ENCODE measurements at places on chromosomes 2 and 18.

DNA sequence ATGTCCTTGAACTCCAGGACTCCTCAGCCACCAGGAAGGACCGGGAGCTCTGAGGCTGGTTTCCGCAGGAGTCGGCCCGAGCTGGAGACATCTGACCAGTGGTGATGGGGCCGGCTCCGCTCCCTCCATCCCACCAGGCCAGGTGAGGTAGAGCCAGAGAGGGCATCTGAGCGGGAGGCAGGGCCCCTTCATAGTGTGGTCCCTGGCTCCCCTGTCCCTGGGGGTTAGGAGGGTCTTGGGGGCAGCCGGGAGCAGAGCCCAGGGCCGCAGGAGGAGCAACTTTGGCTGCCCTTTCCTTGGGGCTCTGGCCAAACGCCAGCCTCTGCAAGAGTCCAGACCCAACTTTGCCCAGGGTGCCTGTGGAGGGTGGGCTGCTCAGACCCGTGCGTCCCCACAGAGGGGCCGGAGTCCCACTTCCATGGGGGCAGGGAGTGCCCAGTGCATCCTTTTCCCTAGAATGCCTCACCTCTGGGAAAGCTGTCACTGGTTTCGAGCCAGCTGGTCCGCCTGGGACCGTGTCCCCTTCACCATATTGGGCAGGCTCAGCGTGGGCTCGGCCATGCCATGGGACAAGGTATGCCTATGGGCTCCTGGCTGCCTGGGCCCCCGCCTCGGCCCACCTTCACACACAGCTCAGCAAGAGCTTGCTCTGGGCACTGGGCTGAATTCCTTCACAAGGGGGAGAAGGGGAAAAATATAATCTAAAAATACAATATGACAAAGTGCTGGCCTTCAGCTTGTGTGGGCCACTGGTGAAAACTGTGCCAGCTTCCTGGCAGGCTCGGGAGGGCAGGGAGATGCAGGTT lies 148.6 kb downstream of the TWIST2 start:
- H3K27me3 ChIP-seq, result peaks cover 71% of the 10 kb centered on the region
- no peak overlapping the region for H3K27ac ChIP-seq
- H3K36me3 ChIP-seq, result no peaks in the 10 kb centered on the region
- no peak for DNase-seq

- H3K36me3 ChIP-seq, result no peaks in the 10 kb centered on the region
- no peak overlapping the region for H3K4me3 ChIP-seq
- no peak for DNase-seq
- H3K27ac ChIP-seq, result no peak overlapping the region
- H3K27me3 ChIP-seq, result no peaks in the 10 kb centered on the region
- H3K4me1 ChIP-seq, result no peaks in the 10 kb centered on the region
Measured at GRCh38 chr2:205024822-205025518, 479.7 kb downstream of the PARD3B start.

DNA sequence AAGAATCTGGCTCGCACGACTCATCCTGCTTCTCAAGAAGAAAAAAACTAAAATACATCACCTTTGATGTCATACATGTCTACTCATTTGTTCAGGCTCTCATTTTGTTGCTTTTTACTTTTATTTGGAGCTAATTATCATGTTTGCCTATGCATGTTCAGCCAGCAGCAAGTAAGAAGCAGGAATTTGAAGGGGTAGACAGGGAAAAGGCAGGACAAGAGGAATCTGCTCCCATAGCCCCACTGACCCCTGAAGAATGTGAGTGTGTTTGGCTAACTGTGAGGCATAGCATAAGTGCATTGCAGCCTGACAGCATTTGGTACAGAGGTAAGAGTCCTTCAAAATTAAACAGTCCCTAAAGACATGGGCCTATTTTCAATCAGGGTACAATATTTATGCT lies 72.7 kb downstream of the NYAP2 start:
- no peak overlapping the region for H3K4me3 ChIP-seq
- H3K36me3 ChIP-seq, result no peaks in the 10 kb centered on the region
- H3K27me3 ChIP-seq, result peaks cover under 1% of the 10 kb centered on the region
- DNase-seq, result no peak
- H3K27ac ChIP-seq, result no peak overlapping the region

DNA sequence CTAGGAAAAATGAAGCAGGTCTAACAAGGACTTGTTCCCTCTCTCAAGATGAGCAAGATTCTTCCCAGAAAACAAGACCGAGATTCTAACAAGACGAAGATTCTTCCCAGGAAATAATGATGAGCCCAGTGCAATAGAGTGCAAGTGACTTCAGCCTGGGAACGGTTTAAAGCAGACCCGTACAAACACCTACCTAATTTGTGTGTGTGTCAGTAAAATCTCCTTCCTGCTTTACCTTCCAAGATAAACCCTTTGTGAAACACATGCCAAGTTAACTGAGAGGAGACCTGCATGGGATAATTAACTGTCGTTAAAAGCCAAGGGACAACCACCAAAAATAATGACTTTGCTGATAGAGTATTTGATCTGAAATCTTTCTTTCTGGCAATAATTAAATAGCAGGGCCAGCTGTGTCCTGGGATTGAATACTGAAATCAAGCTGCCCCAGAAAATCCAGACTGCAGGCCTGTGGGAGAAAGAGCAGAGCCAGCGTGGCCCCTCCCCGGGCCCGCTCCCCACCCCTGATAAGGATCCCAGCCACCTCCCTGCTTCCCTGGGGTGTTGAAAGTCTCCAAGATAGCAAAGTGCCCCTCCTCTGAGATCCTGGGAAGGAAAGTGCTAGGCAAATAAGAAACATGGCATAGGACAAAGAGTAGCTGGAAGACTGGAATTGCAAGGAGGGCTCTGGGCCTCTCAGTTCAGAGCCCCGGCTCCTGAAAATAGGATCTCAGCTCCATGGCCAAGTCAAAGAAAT lies 145.5 kb downstream of the CYP26B1 start:
- H3K4me1 ChIP-seq, result no peaks in the 10 kb centered on the region
- H3K4me3 ChIP-seq, result no peak overlapping the region
- no peak overlapping the region for H3K27ac ChIP-seq
- H3K27me3 ChIP-seq, result peaks cover 28% of the 10 kb centered on the region
- no peaks in the 10 kb centered on the region for H3K36me3 ChIP-seq
